ENCODE measurements at places on chromosomes 2 and 18. TPM values are rescaled to one million over a fixed set of nuclear protein-coding genes. Genes with fewer than 3 reads are reported as not detected.

DNA sequence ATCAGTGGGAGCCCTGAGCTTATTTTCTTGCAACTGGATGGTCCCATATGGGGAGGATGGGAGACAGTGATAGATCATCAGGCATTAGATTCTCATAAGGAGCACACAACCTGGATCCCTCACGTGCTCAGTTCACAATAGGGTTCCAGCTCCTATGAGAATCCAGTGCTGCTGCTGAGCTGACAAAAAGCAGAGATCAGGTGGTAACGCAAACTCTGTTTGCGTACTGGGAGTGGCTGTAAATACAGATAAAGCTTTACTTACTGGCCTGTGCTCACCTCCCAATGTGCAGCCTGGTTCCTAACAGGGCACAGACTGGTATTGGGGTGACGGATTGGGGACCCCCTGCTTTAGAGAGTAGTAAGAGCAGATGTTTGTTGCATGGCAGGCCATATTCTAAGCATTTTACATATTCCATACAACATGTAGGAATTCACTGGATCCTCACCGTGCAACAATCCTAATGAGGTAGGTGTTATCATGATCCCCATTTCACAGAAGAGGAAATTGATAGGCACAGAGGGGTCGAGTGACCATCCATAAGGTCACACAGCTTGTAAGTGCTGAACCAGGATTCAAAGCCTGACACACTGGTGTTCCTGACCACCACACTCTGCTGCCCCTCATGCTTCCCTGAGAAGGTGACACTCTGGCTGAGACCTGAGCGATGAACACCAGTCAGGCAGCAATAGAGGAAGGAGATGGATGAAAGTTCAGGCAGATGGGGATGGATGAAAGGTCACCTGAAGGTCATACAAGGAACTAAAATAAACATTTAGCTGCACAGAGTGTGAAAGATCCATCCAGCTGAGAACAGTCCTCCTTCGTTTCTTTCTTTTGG lies 15.7 kb upstream of the MAT2A start:
- DNase-seq = no peak

GRCh38 chr2:189502714-189503113 lies 61.4 kb downstream of the WDR75 start:
- no peak for DNase-seq

DNA sequence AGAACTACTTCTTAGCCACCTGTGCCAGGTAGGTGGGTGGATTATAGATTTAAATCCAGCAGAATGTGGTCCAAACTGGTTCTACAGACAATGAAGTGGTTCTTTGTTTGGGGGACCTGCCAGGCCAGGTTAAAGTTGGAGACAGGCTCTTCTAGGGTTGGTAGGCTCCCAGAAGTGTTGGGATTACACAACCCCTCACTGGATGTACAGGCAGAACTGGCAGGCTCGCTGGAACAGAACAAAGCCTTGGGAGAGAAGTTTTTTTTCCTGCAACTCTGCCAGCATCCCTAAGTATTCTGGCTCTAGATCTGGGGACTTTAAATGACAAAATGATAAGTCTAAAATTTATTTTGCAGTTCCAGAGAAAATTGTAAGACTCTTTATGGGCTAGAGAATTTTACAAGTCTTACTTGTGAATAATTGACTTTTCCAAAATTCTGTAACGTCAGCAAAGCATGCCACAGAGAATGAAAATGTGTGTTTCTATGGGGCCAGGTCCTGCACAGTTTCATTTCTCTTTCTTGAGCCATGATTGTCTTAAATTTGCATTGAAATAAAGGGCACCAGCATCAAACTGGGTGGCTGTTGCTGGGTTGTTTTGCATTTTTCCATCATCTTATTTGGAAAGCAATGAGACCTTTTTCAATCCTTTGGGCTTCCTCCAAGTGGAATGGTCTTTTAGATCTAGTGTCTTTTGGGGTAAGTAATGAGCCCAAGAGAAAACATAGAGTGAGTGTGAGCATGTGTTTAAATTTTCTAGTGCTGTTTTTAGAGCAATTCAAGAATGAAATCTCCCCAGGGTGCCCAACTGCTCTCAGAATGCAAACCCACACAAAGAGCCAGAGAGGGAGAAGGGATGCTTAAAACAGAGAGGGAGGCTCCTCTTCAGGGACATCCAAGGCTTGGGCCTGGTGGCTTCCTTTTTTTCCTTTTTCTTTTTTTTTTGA lies 32.4 kb upstream of the ATL2 start:
- peak; percentile 69 for DNase-seq

DNA sequence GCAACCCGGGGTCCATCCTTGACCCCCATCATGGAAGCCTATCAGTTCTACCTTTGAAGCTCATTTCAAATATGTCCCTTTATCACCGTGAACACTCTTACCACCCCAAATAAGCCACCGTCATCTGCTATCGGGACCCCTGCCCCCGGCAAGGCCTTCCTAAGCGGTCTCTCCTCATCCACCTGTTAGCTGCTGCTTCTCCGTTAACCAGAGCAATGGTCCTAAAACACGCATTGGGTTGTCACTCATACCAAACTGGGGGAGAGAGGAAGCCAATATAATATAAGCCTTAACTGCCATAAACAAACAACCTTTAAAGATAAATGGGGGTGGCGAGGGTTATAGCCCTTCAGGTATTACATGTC lies 680 bp downstream of the ASNSD1 start:
- DNase-seq = no peak

DNA sequence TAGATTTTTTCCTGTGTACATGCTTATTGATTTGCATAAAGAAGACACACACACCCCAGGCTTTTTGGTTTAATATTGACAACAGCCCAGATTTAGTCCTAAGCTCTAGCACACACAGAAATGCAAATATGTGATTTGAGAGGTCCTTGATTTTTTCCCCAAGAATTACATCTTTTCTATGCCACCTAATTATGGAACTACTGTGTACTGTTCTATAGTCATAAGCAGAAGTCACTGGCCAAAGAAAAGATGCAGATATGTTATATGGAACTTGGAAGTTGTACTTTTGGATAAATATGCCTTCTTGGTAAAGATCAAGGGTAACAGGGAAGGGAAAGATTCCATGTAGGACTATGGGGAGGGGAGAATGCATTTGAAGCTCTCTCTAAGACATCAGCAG lies 105.6 kb downstream of the SETBP1 start:
- DNase-seq = no peak

GRCh38 chr2:65316072-65316471 lies 88.4 kb downstream of the ACTR2 start:
- no peak for DNase-seq

DNA sequence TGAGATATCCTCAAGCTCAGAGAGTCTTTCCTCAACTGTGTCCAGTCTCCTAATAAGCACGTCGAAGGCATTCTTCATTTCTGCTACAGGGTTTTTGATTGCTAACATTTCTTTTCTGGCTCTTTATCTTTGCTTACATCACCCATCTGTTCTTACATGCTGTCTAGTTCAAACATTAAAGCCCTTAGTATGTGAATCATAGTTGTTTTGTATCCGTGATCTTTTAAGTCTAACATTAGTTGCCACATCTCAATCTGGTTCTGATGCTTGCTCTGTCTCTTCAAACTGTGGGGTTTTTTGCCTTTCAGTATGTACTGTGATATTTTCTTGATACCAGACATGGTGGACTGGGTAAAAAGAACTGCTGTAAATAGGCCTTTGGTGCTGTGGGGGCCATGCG lies 235.2 kb downstream of the SH3RF3 start:
- no peak for DNase-seq

DNA sequence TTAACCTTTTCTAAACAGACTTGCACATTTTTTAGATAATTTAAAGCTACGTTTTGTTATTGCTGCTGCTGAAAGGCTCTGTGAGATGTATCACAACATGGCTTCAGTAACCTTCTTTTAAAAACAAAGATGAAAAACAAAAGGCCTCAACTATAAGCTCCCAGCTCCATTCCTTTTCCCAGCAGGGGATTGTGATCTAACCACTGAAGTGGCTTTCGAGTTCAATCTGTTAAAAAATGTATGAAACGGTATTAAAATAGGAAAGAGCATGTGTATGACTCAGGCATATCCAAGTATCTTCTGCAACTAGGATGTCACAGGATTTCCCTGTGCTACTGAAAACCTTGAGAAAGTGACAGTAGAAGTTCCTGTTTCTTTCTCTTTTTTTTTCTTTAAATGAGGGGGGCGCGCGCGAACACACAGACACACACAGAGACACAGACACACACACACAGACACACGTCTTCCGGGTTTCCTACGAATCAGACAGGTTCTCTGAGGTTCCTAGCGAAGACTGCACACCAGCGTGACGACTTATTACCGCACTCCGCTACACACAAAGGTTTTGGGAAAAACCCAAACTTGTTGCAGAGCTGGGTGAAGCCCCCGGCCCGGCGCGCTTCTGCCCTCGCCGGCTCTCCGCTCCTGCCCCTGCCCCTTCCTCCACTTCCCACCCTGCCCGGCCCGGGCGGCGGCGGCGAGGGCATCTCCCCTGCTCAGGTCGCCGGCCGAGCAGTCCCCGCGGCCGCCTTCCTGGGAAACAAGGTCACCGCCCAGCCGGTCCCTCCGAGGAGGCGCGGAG lies 86.8 kb downstream of the RBMS1 start:
- DNase-seq = peak; percentile 58

DNA sequence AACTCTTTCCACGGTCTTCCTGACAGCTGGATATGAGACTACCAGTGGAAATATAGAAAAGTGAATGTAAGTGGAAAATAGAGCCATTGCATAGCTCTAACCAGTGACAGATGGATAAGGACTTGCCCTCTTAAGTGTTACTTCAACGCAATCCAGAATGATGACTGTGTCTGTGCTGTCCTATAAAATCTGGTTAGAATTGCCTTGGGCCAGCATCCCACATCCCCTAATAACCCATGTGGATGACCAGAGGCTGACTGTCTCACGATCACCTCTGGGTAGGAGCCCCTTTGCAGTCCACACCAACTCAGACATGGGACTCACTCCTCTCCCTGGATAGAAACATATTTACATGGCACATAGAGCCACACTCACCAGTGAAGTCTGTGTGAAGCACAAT lies 186.6 kb downstream of the C1D start:
- no peak for DNase-seq

- DNase-seq = no peak
These were observed 5.8 kb downstream of the SLC1A4 start for GRCh38 chr2:64995041-64995440.

DNA sequence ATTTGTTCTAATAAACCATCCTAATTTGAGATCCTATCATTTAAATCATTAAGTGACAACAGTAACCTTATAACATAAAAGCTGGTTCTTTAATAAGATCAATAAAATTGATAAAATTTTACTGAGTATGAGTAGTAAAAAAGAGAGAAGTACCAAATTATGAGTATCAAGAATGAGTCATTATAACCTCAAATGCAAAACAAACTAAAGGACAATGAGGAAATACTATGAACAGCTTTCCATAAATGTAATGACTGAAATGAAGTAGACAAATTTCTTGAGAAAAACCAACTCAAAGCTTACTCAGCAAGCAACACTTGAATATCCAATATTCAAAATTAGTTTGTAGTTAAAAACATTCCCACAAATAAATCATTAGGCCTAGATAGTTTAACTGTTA lies 433.0 kb downstream of the ZEB2 start:
- no peak for DNase-seq

DNA sequence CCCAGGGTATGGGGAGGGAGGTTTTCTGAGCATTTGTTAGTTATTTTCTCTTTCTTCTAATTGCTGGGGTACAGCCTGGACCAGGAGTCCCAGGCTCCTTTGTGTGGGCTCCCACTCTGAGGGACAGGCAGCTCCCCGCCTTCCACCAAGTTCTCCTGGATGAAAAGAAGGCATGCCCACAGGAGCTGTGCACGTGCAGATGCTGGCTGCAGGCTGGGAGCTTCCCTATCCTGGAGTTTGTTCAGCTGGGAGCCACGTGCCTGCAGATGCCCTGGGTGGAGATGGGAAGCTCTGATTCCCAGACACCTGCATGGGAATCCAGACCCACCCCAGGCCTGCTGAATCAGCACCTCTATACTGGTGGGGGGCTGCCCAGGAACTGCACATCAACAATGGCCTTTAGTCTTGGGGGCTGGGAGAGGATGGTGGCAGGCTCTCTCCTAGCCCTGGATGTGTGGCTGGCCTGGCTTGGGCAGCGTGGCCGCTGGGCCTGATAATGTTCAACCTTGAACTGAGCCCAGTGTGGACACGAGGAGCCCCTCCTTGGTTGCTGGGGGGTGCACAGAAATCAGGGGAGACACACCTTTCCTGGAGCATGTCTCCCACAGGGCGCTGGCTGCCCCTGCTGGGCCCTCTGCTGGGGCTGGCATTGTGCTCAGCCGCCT lies 233.6 kb upstream of the HS6ST1 start:
- no peak for DNase-seq

DNA sequence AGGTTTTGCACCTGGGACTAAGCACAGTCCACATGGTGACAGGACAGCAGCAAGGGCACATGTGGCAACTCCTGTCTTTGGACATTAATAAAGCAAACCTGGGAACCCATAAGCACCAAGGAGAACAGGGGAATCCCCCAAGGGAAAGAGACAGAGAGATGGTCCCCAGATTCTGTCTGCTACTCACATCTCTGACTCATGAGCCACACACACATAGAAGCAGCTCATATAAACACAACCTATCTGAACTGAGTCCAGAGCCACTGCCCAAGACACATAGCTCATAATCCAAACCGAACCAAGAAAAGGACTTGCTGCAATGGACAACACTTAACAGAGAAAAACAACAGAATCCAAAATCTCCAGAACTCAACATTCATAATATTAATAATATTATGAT lies 82.5 kb downstream of the OSBPL1A start:
- DNase-seq = no peak

GRCh38 chr2:167181134-167181533 lies 292.9 kb downstream of the XIRP2 start:
- DNase-seq = no peak

GRCh38 chr18:12911929-12912703 lies 28.1 kb upstream of the PTPN2 start:
- no peak for DNase-seq

- no peak for DNase-seq
These were observed 1723.7 kb downstream of the SUCLG1 start for GRCh38 chr2:82735336-82735735.

DNA sequence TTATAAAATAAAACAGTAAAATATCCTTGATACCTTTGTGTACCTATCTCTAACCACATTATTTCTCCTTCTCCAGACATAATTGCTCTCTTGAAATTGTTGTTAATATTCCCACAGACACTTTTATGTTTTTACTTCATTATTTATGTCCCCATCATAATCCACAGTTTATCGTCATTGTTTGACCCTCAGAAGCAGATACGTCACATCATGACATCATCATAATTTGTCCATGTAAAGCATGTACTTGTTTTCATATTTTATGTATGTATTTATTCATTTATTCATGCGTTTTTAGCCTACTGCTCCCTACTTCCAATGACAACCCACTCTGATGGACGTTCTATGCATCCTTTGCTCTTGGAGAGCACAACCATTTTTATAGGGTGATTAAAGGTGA lies 1406.9 kb upstream of the NXPH2 start:
- no peak for DNase-seq

GRCh38 chr2:39523308-39524044 lies 86.4 kb upstream of the MAP4K3 start:
- DNase-seq = no peak

ASB18 gene
- total RNA-seq = not detected

POTEE gene
- total RNA-seq = 0.09 TPM

CCDC148 gene
- total RNA-seq = 0.39 TPM

GNLY gene
- 1.6 TPM for total RNA-seq

IL1R1 gene
- total RNA-seq = 49.1 TPM

RUFY4 gene
- 0.11 TPM for total RNA-seq

VWA3B gene
- 0.14 TPM for total RNA-seq

POLR1B gene
- 13.3 TPM for total RNA-seq

LAPTM4A gene
- 143 TPM for total RNA-seq

FAM117B gene
- total RNA-seq = 1.8 TPM

GLI2 gene
- 0.73 TPM for total RNA-seq

TTC27 gene
- 6.8 TPM for total RNA-seq

Measured in right lobe of liver (tissue), 6 donors.